ENCODE measurements at places on chromosomes 2 and 18.

DNA sequence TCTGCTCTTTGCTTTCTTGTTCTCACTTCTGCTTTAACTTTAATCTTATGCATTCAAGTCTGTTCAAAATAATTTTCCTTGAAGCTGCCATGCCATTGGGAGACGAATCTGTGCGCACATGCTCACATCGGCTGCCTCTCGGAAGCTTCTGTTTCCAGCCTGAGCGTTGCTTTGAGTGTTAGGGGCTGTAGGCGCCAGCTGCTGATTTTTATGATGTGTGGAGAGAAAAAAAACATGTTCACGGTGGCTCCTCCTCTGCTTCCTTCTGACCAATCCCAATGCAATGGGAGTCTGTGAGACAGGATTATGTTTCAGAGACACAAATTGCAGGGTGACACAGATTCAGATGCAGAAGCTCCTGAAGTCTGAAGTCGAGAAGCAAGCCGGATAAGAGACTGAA is at the start of gene MC4R:
Gene MC4R, minus strand, starts transcription at position 180 of the 400 bp plus-strand sequence. CDS start 426 bp downstream, outside the sequence.
- peak; percentile 91 for DNase-seq

- no peak for DNase-seq
Observed at GRCh38 chr18:8254654-8255053, 354.6 kb upstream of the RAB12 start.

DNA sequence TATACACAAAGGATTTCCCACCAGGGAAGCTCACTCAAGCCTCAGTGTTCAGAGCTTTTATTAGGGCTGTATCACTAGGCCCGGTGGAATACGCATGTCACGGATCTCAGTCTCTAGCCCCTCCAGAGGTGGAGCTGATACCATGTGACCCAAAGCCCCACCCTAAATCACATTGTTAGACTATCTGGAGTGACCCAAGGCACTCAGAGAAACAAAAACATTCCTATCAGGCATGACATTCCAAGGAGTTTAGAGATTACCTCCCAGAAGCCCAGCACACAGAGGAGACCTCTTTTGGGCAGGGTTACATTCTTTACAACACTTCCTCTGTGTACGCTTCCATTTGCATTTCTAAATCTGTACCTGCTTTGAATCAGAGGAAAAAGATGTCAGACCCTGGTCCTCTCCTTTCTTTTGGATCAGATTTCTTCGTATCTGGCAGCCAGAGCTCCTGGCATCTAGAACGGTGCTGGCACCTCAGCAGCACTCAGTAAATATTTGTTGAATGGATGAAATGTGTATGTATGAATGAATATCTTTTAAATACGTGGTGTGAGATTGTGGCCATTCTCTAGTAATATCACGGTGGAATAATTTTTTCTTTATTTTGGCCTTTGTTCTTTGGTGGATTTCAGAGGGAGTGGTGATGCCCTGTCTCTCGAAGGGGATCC is 37.7 kb upstream of the SMAD2 start:
- DNase-seq, result no peak

GRCh38 chr2:19861813-19862212 is 40.0 kb downstream of the TTC32 start:
- no peak for DNase-seq

- no peak for DNase-seq
Observed at GRCh38 chr18:58320907-58321561, 277.0 kb downstream of the NEDD4L start.

DNA sequence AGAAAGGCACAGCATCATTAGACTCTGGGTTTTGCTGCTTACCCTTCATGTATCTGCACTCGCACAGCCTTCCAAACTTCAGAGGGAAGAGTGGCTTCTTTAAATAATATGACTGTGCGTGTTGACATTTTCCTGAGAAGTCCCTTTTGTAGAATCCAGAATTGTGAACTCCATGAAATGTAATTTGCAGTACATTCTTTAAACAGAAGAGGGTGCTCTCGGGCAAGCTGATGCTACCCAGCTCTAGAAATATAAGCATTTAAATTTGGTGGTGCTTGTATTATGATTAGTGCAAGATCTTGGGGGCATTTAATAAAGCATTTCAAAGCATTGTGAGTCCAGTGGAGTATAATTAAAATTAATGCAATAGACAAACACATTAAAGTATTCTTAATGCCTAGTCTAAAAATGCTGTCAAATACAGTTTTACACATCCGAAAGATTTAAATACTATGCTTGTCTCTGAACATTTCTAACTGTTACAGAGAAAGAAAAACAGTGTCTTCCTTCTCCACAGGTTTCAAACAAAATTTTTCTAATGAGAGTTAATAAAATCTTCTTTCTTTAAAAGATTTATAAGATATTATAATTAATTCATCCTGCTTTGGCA is 17.3 kb upstream of the GTF2A1L start:
- peak; percentile 11 for DNase-seq

- no peak for DNase-seq
Observed at GRCh38 chr2:47270421-47270820, 115.3 kb upstream of the STPG4 start.

DNA sequence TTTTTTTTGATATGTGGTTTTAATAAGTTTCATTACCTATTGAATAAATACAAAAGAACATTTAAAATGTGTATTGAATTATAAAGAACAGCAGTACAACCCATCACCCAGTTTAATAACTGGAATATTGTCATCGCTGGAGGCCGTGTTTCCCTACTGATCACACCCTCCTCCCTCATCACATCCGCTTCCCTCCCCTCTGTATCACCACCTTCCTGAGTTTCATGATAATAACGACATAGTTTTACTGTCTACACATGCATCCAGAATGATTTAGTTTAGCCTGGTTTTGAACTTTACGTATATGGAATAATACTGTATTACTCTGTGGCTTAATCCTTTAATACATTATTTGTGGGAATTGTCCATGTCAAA is 2.1 kb downstream of the SERPINB8 start:
- DNase-seq, result no peak

DNA sequence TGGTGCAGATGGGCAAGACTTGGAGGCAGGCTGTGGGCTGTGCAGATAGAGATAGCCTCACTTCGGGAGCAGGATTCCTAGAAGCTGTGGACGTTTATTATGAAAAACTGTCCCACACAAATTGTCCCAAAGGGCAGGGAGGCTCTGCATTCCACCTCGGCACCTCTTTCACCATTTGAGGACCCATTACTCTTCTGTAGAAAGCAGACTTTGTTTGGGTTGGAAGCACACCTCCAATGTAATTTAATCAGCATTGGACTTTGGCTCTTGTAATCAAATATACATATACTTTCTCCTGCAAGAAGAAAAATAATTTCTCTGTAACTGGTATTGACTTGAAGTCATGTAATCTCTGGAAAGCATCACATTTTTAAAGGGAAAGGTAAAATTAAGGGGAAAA is 8.5 kb downstream of the ONECUT2 start:
- DNase-seq, result no peak

- DNase-seq, result no peak
Observed at GRCh38 chr18:78972385-78972918, 7.2 kb upstream of the SALL3 start.

- no peak for DNase-seq
Observed at GRCh38 chr2:241399941-241400922, 44.1 kb downstream of the FARP2 start.

DNA sequence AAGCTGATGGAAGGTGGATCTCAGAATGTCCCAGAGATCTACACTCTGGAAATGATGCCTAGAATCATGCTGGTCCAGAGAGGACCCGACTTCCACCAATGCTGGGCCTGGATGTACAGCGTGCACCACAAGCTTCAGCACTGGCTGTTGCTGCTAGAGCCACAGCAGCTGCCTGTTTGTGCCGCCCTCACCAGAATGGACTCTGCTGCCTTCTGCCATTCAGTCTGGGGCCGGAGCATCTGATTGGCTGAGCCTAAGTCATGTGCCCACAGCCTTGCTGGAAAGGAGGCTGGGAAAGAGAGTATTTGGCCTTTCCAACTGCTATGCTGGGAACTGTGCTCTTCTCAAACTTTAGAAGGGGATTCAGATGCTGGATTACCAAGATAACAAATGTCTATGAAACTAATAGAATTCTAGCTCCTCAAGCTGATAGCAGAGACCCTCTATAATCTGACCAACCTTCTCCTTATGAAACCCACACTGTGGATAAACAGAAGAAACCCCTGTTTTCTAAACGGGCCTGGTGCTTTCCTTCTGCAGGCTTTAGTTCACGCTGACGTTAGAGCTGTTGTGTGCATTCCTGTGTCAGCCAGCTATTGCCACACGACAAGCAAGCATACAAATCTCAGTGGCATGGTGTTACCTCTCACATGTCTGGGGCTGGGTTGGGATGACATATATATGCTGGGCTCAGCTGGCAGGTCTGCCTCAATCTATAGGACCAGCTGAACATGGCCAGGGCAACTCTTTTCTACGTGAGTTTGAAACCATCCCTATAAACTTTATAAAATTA is 4.1 kb upstream of the LOXHD1 start:
- no peak for DNase-seq

GRCh38 chr2:135320465-135321355 is 210.3 kb downstream of the ZRANB3 start:
- no peak for DNase-seq

DNA sequence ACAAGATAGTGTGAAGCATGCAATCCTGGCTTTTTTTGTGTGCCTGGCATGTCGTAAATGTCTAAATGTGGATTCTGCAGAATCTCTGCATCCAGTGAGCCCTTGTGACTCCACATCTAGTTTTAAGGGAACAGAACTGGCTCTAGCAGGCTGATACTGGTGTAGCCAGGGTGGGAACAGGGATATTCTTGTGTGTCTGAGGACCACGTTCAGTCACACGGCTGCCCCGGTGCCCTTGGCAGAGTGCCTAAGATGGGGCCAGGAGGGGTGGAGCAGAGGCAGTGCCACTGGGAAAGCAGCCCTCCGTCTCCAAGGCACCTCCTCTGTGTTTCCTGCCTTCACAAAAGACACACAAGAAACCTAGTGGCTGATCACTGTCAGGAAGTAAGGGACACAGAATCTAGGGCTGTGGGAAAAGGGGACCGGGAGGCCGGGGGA is 91.5 kb upstream of the PARD3B start:
- no peak for DNase-seq

DNA sequence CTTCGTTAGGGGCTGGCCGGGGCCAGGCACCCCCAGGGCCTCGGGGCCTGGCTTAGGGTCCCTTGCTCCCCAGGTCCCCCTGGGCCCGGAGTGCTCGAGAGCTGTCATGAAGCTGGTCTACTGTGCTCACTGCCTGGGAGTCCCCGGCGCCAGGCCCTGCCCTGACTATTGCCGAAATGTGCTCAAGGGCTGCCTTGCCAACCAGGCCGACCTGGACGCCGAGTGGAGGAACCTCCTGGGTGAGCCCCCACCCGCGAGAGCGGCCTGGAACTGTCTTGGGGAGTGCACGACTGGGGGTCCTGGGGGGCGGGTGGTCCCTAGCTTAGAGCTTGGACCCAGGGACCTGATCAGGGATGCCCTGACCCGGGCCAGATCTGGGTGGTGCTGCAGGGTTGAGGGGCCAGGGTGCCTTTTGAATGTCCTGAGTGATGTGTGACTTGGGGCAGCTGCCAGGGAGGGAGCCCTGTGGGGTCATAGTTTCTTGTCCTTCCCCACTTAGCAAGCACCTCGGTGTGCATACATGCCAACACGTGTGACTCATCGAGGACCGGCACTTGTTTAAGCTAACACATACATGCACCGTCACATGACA is 27.9 kb downstream of the GPC1 start:
- DNase-seq, result no peak

GRCh38 chr2:80322311-80322920 is 17.9 kb upstream of the LRRTM1 start:
- no peak for DNase-seq

- DNase-seq, result no peak
Observed at GRCh38 chr18:39788383-39788782, 2166.7 kb upstream of the PIK3C3 start.

DNA sequence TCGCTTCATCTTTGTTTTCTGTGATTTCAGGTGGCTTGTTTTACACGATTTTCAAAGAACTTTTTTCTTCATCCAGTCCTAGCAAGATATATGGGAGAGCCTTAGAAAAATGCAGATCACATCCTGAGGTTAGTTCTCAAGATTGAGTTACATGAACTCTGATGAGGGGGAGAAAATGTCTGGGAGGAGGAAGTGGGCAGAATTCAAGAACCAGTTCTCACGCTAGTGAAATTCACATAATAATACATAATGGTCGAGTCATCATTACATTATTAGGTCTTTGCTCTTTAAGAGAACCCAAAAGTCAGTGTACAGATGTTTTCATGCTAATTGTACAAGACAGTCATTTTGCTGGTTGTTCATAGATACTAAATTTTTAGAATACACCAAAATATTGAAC is 7.0 kb downstream of the TIMM21 start:
- DNase-seq, result no peak

DNA sequence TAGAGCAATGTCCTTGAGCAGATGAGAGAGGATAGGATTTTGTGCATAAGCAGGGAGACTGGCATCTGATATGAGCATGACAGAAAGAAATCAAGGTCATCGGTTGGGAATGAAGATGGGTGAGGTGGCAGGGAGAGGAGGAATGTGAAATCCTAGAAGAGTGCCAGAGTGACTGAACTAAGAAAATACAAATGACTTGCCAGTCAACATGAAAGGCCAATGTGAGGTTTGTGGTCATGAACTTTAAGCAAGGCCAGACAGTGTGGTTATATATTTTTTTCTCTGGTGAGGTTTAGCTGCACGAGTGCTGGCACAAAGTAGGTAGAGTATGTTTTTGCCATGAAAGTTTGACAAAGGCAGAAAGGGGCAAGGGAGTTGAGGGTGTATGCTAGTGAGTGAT is 21.2 kb downstream of the QPCT start:
- DNase-seq, result no peak

DNA sequence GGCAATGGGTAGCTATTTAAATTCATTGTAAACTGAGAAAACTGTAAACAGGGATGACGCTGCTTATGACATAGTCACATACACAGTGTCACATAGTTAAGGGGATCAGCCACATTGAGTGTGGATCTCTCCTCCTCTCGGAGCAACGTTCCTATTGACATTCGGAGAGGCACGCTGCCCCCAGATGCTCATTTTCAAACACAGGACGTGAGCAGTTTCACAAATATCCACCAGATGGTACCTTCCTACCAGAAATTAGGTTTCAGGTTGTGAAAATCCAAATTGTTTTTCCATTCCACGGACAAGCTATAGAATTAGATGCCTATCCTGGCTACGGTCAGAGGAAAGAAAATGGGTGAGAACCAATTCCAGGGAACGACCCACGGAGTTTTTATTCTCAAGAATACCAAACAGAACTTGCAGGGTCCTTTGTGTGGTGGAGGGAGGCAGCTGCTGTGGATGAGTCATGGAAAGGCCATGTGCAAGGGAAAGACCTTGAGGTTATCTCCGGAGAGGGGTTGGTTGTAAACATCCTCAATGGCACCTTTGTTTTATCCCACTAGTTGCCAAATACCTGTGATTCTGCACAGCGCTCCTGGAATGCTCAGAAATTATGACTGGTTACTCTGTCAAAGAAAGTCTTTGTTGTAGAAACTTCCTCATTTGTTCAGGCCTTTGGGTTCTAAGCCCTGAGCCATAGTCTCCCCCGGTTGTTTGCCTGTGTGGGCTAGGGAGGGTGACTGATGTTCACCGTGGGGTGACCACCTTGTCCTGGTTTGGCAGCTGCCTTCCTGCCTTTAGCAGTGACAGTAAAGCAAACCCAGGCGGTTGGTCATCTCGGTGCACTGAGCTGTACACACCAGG is 88.0 kb downstream of the ACTR3 start:
- peak; percentile 67 for DNase-seq

Measured in DMS153 (cell line).